T-helper 1 cell (primary cell): ENCODE measurements at places on chromosomes 2 and 18.

DNA sequence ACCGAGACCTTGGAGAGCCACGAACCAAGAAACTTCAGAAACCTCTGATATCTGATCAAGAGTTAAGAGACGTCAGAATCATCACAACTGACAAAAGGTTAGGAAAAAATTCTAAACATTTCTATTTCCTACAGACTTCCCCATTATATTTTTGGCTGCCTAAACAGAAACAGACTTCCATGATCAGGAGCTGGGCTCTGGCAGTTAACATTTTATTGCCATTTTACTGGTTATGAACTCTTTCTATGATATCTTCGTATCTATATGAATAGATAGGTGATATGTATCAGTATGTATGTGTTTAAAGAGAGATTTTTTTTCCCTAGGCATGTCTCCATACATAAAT, 31.1 kb upstream of the PPP1R1C start:
- no peak for DNase-seq

- no peak for DNase-seq
Measured at GRCh38 chr2:233922471-233922870, 5.3 kb downstream of the TRPM8 start.

GRCh38 chr2:190819840-190820301, 60.8 kb upstream of the GLS start:
- no peak for DNase-seq

DNA sequence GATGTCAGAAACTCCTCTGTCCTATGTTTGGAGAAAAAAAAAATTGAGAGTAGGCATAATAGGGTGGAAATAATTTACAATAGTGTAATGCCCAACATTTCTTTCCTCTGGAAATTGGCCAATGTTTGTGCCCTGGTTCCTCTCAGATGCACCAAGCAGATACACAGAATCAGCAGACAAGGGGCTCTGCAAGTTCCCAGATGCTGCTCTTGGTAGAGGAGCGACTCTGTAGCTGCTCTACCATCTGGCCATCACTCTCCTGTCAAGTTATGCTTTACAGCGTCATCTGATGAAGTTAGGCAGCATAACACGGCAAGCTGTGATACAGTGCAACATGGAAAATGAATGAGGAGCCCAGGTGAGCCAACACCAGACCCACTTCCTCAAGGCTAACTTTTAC, 1.6 kb downstream of the DYTN start:
- no peak for DNase-seq

- DNase-seq = no peak
Measured at GRCh38 chr2:38613126-38613848, 10.6 kb upstream of the HNRNPLL start.

- DNase-seq = no peak
Measured at GRCh38 chr2:127678531-127678930, 3.2 kb upstream of the LIMS2 start.

DNA sequence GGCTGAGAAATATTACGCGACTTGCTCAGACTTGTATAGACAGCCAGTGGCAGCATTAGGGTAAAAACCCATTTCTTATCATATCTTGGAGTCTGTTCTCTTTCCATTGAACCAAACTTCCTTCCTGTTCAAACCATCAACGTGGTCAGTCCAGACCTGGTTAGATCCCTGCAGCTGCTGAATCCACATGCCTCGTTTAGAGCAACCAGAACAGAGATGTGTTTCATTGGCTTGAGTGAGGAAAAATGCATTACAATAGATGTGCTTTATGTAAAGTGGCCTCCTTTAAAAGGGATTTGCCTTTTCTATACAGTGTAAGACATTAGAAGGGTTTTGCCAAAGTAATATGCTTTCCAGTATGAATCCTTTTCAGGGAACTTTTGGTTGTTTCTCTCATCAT, 232.4 kb downstream of the MEIS1 start:
- DNase-seq = no peak

GRCh38 chr2:148273158-148273691, 252.3 kb downstream of the MBD5 start:
- DNase-seq = no peak

GRCh38 chr18:37783771-37784170, 218.2 kb upstream of the CELF4 start:
- DNase-seq = no peak

- no peak for DNase-seq
Measured at GRCh38 chr2:238787501-238787900, 60.4 kb upstream of the TWIST2 start.

- no peak for DNase-seq
Measured at GRCh38 chr2:224062481-224063297, 23.6 kb upstream of the SERPINE2 start.

DNA sequence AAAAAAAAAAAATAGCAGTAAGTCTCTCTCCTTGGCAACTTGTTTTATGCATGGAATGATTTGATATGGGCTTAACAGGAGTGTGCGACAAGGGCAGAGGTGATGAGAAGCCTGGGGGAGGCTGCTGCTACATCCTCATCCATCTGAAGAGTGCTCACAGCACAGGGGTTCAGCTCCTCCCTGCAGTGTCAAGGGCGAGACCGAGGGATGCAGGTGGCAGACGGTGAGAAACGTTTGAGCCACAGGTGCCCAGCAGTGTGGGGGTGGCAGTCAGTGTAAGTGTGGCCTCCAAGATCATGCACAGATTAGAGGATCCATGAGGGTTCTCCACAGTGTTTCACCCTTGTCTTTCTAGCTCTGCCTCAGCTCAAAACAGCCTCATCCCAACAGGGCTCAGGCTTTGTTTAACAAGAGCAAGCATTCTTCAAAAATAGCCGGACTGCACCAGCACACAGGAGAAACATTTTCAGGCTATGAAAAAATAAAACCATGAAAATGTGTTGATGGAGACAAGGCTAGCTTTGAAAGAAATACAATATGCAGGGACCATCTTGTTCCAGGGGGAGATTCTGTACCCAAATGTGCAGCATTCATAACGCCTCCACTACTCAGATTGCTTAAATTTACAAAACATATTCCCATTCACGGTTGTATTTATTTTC, 324.5 kb upstream of the MYT1L start:
- DNase-seq = no peak

GRCh38 chr2:128585706-128586105, 267.0 kb upstream of the HS6ST1 start:
- no peak for DNase-seq

- DNase-seq = no peak
Measured at GRCh38 chr2:85838641-85839040, 50.1 kb downstream of the ST3GAL5 start.

GRCh38 chr2:145287736-145288135, 767.8 kb upstream of the ZEB2 start:
- DNase-seq = no peak
